EL (cell line): ENCODE measurements at places on chromosomes 1 and 21.

DNA sequence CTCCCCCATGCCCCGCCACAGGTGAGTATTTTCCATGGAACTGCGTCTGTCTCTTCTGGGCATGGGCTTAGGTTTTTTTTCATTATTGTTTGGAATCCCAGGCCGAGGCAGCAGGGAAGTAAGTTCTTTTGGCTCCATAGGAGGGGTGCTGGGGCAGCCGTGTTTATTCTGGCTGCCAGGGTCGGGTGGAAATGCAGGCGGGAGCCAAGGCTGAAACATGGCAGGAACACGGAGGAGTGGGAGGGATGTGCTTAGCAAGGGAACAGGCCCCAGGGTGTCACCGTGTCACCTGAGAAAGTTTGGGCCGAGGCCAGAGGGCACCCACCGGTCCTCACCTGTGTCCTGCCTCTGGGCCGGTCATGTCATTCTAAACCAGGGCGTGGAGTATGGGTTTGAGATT is 4.5 kb upstream of the DHRS3 start:
- no peak for DNase-seq

DNA sequence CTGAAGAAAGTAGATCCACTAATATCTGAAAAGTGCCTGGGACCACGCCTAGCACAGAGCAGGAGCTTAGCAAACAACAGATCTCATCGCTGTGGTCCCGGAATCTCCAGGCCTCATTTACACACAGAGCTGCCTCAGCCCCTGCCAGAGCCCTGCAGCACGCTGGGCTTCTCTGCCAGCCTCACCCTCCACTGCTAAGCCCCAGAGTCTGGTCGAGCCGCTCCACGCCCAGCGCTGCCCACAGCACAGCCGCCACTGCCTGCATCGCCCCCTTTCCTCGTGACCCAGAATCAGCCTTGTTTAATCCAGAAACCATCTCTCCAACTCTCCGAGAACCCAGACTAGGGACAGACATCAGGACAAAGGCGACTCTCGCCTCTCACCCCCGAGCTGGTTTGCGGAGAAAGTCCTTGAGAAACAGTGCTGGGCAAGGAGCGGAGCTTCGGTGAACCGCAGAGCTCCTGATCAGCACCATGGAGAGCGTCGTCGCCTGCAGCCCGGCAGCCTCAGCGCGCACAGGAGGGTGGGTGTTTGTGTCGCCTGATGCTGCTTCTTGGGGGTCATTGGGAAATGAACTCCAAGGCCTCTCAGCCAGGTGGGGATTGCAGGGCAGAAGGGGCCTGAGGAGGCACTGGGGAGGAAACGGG is 145.1 kb downstream of the NPHP4 start:
- DNase-seq = no peak

- DNase-seq = no peak
These were observed 19.5 kb downstream of the MAP7D1 start for GRCh38 chr1:36175137-36176095.

DNA sequence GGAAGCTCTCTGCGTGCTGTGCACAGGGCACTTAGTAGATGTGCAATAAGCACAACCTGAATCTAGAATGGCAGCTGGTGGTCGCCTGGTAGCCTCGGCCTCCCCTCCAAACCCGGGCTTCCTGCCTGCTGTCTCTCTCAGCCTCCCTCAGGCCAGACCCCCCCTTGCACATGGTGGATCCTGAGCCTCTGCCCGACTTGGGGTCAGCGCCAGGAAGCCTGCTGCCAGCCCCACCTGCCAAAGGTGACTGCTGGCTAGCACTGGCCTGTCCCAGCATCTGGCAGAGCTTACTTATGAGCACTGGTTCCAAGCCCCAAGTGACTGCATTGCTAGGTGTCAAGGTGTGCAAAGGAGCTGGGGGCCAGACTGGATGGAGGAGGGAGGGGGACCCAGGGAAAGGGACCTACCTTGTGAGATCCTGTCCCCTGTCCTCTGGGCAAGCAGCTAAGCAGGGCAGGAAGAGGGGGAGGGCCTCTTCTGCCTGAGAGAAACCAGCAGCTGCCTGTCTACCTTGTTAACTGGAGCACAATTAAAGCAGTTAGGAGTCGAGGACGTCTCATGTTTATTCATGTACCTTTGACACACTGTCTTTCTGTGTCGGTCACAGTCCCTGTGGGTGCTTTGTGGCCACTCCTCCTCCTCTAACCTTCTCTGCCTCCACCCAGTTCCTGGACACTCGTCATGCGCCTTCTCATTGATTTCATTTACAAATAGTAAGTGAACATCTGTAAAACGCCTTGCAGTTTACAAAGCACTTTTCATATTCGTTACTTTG is 100.9 kb downstream of the DDX20 start:
- DNase-seq = no peak

- no peak for DNase-seq
These were observed at the start of gene KRTAP10-9 for GRCh38 chr21:44626673-44627143. TSS of gene KRTAP10-9 (plus strand) at chr21:44627093. CDS start at chr21:44627172, 79 bp downstream.
